ENCODE measurements at places on chromosomes 6 and 20. TPM values are rescaled to one million over a fixed set of nuclear protein-coding genes. Genes with fewer than 3 reads are reported as not detected.

DNA sequence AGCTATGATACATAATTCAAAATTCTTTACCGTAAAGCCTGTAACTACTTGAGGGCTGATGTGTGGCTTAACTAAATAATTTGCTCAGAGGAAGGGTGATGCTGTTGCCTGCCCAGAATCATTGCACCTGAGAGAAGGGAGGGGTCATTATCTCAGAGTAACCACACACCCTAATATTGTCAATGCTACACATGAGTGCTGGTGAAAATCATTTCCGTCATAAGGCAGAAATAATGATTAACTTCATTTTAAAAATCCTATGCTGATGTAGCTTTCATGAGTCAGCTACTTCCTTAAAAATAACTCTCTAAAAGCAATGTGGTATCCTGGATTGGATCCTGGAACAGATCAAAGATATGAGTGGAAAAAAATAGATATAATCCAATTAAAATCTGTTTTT is 146.4 kb upstream of the FAM83B start:
- H3K4me3 ChIP-seq, result no peak overlapping the region
- no peak for DNase-seq
- H3K27me3 ChIP-seq, result no peaks in the 10 kb centered on the region
- no peak overlapping the region for H3K27ac ChIP-seq

DNA sequence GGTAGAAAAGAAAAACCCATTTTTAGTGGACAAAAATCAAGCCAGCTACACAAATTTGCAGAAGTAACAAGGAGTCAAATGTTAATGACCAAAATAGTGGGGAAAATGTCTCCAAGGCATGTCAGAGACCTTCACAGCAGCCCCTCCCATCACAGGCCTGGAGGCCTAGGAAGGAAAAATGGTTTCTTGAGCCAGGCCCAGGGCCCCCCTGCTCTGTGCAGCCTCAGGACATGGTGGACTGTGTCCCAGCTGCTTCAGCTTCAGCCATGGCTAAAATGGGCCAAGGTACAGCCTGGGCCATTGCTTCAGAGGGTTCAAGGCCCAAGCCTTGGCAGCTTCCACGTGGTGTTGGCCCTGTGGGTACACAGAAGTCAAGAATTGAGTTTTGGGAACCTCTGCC is 82.5 kb upstream of the CLVS2 start:
- DNase-seq, result no peak
- H3K4me1 ChIP-seq, result no peaks in the 10 kb centered on the region

- H3K27me3 ChIP-seq, result no peaks in the 10 kb centered on the region
- no peak for DNase-seq
- H3K27ac ChIP-seq, result no peak overlapping the region
Measured at GRCh38 chr6:134034478-134034877, 17.9 kb downstream of the SLC2A12 start.

GRCh38 chr20:36523341-36523740 is 18.0 kb upstream of the MYL9 start:
- no peak overlapping the region for H3K27ac ChIP-seq
- no peaks in the 10 kb centered on the region for H3K4me1 ChIP-seq
- H3K36me3 ChIP-seq, result peaks cover 66% of the 10 kb centered on the region
- peak; percentile 39 for DNase-seq

DNA sequence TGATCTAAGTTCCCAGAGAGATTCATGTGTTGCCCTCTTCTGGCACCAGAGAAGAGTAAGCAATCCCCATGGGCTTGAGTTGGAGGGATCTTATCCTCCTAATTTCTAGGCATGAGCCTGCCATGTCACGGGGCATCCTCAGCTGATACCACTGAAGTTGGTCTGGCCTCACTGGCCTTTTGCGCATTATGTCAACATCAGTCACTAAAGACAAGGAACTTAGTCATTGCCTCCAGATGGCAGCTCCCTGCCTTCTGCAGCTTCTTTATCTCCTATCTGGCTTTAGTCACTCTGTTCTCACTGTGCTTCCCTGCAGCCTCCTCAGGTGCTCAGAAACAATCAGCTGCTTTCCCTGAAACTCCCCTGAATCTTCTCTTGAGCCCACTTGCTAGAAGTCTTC is 312.2 kb downstream of the ADGRG6 start:
- H3K36me3 ChIP-seq, result no peaks in the 10 kb centered on the region
- H3K27ac ChIP-seq, result no peak overlapping the region

- no peak overlapping the region for H3K27ac ChIP-seq
- H3K27me3 ChIP-seq, result no peaks in the 10 kb centered on the region
Measured at GRCh38 chr6:79841577-79842375, 105.6 kb downstream of the ELOVL4 start.

DNA sequence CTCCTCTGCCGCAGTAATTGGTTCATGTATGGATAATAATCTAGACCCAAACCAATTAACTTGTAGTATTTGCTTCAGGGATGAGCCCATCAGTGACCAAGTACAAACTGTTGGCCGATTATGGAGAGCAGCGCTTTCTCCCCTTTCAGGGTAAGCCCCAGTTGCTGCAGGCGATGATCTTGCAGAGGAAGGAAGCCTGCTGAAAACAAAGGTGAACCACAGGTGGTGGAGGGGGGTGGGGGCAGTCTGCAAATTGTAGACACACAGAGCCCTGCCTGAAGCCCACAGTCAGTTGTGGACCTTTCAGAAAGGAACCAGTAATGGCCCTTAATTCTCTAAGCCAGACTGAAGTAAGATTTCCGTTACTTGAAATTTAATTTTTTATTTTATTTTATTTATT is 167.9 kb upstream of the JARID2 start:
- no peak for DNase-seq
- H3K36me3 ChIP-seq, result no peaks in the 10 kb centered on the region
- H3K27ac ChIP-seq, result no peak overlapping the region
- H3K27me3 ChIP-seq, result no peaks in the 10 kb centered on the region

GRCh38 chr6:149967591-149967990 is 3.8 kb downstream of the ULBP1 start:
- H3K27ac ChIP-seq, result no peak overlapping the region
- peaks cover 25% of the 10 kb centered on the region for H3K4me1 ChIP-seq
- H3K27me3 ChIP-seq, result peaks cover 89% of the 10 kb centered on the region
- no peaks in the 10 kb centered on the region for H3K36me3 ChIP-seq
- DNase-seq, result no peak

DNA sequence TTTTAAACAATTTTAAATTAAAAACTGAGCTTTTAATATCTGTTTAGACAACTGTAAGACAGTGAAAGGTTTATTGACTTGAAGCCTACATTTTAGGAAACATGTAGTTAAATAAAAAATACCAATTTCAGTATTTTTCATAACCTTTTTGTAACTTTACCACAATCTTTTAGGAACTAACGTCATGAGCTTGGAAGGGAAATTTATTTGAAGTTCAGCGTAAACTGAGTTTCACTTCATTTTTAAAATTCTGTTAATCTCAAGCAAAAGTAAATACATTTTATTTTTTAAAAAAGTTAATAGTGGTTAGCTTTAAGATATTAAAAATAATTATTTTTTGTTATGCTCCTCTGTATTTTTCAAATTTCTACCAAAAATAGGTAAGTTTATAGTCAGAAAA is 5.5 kb downstream of the CST7 start:
- DNase-seq, result peak; percentile 23
- no peak overlapping the region for H3K4me3 ChIP-seq
- H3K4me1 ChIP-seq, result peaks cover 4% of the 10 kb centered on the region
- H3K36me3 ChIP-seq, result peaks cover 14% of the 10 kb centered on the region
- H3K27me3 ChIP-seq, result no peaks in the 10 kb centered on the region

- peaks cover 5% of the 10 kb centered on the region for H3K4me1 ChIP-seq
- no peak overlapping the region for H3K27ac ChIP-seq
- no peaks in the 10 kb centered on the region for H3K27me3 ChIP-seq
- peak; percentile 66 for DNase-seq
- no peak overlapping the region for H3K4me3 ChIP-seq
Measured at GRCh38 chr20:40754339-40754943, 65.4 kb upstream of the MAFB start.

GRCh38 chr20:49575551-49576060 is 7.7 kb upstream of the PTGIS start:
- peak; percentile 95 for DNase-seq
- no peaks in the 10 kb centered on the region for H3K27me3 ChIP-seq
- H3K27ac ChIP-seq, result peak overlapping the region; percentile 83
- H3K4me3 ChIP-seq, result no peak overlapping the region
- peaks cover 59% of the 10 kb centered on the region for H3K4me1 ChIP-seq
- no peaks in the 10 kb centered on the region for H3K36me3 ChIP-seq

DNA sequence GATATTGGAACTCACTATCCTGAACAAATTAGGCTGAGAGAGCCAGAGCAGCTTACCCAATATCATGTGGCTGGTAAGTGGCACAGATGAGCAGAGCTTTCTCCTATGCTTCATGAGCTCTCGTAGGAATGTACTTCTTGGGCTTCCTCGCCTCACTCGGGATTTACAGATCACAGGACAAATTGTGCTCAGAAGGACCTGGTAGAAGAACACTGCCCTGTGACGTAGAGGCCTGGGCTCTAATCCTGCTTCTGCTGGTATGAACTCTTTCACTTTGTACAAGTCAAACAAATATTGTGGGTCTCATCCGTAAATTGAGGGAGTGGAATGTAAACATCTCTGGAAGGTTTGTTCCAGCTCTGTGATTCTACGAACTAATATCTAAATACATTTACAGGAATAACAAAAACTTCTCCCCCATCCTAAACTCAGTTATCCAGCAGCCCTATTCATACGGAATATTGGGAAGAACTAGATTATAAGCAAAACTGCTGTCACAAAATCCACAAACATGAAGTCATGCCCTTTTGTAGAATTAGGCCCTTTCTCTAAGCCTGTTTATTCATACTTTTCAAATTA is 187.6 kb downstream of the CLIC5 start:
- no peak overlapping the region for H3K27ac ChIP-seq
- H3K27me3 ChIP-seq, result no peaks in the 10 kb centered on the region
- H3K36me3 ChIP-seq, result no peaks in the 10 kb centered on the region
- no peak for DNase-seq

GRCh38 chr6:20332441-20333006 is 69.2 kb upstream of the E2F3 start:
- no peaks in the 10 kb centered on the region for H3K4me1 ChIP-seq
- no peaks in the 10 kb centered on the region for H3K36me3 ChIP-seq
- H3K27me3 ChIP-seq, result no peaks in the 10 kb centered on the region
- H3K27ac ChIP-seq, result no peak overlapping the region

DNA sequence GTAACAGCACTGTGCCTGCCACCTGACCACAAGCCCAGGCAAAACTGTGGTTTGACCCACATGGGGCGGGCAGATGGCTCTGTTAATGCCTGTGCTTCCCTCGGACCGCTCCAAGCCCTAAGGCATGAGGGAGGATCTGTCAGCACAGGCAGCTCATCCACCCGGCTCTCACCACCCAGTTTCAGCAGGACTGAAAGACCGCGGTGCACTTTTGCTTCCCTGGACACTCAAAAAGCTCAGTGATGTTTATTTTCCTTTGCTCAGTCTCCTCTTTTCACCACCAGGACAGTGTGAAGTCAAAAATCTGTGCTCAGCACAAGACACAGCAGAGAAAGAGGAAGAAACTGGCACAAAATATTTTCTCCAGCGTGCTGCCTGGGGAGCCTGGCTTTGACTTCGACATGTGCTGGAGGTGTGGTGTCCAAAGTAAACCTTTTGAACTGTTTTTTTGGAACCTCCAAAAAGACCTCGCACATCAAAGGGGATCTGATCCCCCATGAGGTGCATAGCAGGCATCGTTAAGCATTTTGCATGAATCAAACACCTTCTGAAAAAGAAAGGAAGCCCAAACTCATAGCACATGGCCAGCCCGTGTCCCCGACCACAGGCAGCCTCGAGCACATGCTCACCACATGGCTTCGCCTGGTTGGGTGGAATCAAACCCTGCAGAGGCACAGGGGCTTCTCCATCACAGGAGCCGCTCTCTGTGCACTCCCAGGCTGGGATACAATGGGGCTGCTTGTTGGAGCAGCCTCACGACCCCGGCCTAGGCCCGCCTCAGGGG is 441.7 kb upstream of the JARID2 start:
- no peak overlapping the region for H3K27ac ChIP-seq
- H3K36me3 ChIP-seq, result no peaks in the 10 kb centered on the region
- no peaks in the 10 kb centered on the region for H3K27me3 ChIP-seq
- no peak overlapping the region for H3K4me3 ChIP-seq
- H3K4me1 ChIP-seq, result peaks cover 16% of the 10 kb centered on the region

EFHC1 gene
- total RNA-seq, result 25.7 TPM

RCAN2 gene
- 2.2 TPM for total RNA-seq

TRIM15 gene
- total RNA-seq, result not detected

GNAS gene
- 1,389 TPM for total RNA-seq

TBC1D32 gene
- total RNA-seq, result 12.9 TPM

ASIP gene
- total RNA-seq, result 0.27 TPM

Measured in muscle of leg (tissue), 16 donors.